Activated CD4-positive, CD25-positive, alpha-beta regulatory T cell treated with anti-CD3 and anti-CD28 coated beads, Interleukin-2, amount 50 U/mL, for 72 hours (primary cell): ENCODE measurements at places on chromosomes 16 and 17.

DNA sequence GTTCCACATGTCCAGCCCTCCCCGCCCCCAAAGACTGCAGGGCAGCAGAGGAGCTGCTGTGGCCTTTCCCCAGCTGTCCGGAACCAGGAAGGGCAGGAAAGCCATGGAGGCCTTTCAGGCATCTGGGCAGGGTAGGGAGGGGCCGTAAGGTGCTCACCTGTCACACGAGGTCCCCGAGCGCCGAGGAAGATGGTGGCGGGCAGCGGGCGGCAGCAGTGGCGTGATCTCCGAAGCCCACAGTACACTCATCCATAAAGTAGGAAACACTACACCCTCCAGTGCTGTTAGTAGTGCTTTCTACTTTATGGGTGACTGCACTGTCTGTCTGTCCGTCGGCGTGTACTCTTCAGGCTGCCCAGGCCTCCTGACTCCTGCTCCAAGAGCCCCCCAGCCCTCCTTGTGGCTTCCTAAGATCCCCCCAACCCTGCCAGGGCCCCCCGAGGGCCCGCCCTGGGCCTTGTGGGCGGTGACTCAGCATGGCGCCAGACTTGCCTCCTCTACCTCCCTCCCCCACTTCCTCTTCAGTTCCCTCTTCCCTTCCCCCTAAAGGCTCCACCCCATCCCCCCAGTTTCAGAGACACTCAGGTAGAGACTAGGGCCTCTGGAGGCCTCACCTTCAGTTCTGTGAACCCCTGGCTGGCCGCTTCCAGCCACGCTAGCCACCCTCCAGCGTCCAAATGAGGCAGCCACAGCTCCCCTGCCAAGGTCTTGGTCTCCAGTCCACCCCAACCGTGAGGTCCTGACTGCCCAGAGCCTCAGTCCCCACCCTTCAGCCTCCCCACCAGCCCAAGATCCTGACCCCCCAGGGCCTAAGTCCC lies 2.6 kb upstream of the TSPOAP1 start:
- DNase-seq: no peak

DNA sequence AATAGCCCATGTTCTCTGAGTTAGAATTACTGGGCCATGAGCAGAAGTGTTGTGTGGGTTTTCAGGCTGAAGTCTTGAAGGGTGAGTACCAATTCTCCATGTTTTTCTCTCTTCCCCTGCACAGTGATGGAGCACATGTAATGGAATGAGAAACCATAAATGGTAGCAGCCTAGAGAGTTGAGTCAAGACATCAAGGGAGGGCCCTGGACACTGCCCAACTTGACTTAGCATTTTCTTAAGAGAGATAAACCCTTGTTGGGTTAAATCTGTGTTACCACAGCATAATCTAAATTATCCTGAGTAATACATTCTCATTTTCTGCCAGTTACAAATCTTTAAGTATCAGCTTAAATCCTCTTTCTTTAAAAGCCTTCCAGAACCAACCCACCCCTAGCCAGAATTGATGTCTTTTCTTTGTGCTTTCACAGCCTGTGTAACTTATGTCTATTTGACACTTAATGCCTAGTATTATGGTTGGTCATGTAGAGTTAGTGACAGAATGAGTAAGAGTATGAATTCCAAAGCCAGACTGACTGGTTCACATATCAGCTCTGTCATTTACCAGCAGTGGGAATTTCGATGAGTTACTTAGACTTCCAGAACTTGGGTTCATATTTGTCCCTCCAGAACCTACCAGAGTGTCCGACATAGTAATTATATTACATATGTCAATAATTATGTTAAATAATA lies 27.0 kb upstream of the RGS9 start:
- no peak for DNase-seq

DNA sequence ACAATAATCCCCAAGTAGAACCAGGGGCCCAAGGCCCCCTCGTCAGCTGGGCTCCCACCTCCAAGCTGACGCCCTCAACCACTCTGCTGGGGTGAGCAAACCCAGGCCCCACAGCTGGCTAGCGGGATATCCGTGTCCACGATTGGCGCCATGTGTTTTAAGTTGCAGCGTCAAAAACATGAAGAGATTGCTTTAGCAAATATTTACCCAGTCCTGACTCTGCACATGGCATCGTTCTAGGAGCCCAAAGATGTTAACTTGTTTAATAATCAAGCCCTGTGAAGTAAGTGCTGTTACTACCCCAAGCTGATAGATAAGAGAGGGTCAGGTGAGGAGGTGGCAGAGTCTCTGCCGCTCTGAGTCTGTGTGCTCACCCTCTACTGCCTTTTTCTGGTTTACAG lies 344 bp upstream of the SEPTIN12 start:
- DNase-seq: no peak

DNA sequence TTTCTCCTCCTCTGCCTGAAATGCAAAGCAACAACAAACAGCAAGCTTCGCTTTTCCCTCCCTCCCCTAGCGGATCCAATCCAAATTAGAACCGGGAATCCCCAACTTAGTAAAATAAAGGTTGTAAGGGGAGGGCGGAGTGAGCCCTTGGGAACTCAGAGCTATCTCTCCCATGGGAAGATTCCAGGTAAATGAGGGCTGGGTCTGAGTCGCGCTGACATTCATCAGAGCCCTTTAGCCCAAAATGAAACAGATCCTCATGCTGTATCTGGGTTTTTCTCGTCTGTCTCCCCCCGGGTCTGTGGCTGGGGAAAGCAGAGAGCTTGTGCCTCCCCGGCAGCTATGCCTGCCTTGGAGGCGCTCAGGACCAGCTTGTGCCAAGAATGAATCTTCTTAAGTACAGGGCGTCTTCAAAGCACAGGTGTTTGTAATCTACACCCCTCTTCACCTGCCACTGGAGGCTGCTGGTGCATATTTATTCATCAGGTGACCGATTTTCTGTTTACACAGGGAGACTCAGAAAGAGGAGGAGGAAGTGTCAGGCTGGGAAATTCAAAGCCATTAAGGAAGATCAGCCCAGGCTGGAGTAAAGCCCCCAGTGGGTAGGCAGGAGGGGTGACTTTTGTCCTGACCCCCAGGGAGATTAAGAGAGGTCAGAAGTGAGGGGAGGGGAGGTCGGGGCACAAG lies 55.0 kb upstream of the GSE1 start:
- DNase-seq: no peak
